GM04504 (cell line): ENCODE measurements at places on chromosomes 16 and 17.

GRCh38 chr17:82949984-82950383 is 110.2 kb upstream of the ZNF750 start:
- DNase-seq: no peak

DNA sequence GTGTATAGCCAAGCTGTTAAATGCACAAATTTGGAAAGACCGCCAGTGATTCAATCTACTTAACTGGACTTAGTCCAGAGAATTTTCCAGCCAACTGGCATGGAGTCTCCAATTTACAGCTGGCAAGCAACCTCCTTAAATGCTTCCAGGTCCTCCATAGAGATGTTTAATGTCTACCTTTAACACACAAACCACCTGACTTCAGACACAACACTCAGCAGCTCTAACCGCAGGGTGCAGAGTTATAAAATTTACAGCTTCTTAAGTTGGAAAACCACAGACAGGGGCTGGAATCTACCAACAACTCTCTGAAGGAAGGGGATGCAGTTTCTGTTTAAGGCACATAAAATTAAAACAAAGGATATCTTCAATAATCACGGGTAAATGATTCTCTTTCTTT is 106.9 kb downstream of the SYCE1L start:
- DNase-seq: no peak

GRCh38 chr17:5128905-5129535 is 13.2 kb downstream of the USP6 start:
- no peak for DNase-seq

DNA sequence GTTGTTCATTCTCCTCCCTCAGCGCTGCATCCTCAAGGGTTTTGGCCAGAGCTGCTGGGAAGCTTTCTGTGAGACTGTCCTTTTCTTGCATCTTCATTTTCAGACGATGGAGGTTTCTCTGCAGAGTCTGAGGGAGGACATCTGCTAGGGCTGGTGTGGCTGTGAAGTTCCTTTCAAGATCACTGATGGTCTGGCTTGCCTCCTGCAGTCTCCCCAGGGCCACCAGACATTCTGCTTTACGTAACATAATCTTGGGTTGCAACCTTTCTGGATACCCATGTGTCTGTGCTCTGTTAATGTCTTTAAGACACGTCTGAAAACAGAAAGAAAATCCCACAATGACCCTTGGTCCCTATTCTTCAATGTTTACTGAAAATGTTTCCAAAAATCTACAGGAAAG is 29.0 kb downstream of the SMYD4 start:
- DNase-seq: no peak

GRCh38 chr16:72934636-72935403 is 113.1 kb downstream of the ZFHX3 start:
- no peak for DNase-seq

- no peak for DNase-seq
Measured at GRCh38 chr16:12664164-12664733, 139.4 kb downstream of the CPPED1 start.
